H1 (cell line): ENCODE measurements at places on chromosomes 12 and 14. TPM values are rescaled to one million over a fixed set of nuclear protein-coding genes. Genes with fewer than 3 reads are reported as not detected.

DNA sequence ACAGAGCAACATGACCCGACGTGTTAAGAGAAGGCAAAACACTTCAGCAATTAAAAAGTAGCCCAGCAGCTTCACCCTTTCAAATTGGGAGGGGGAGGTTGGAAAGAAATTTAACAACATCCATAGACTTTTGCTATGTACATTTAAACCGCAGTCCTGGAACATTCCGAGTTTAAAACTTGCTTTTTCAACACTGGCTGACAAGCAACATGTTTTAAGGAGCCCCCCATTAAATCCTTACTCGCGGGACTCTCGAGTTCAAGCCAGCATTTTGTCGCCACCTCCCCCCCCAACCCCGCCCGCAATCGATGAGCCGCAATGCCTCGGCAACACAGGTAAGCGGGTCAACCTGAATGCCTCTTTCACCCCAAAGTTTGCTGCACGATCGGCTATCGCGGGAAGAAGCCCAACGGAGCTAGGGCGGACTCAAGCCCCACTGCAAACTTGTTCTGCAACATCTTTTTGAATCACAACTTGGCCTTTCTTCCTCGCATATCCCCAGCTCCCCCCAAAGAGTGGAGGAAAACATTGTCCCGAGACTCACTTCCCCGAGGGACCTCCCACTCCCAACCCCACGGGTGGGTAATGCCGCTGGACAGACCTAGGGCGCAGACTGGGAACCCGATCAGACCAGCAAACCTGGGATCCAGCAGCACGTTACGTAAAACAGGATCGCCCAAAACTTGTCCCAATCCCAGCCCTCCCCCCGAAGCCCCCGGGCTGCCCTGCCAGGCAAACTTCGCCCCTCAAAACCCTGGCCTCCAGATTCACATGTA is 777 bp downstream of the ZFP36L1 start:
- peaks cover 21% of the 10 kb centered on the region for H3K36me3 ChIP-seq
- no peak for DNase-seq
- H3K4me3 ChIP-seq, result peak overlapping the region; percentile 91

SPIC gene
- not detected in 2 replicates for polyA plus RNA-seq

- H3K27me3 ChIP-seq, result no peaks in the 10 kb centered on the region
- H3K4me1 ChIP-seq, result peaks cover 14% of the 10 kb centered on the region
- H3K27ac ChIP-seq, result no peak overlapping the region
- no peak overlapping the region for H3K4me3 ChIP-seq
- no peaks in the 10 kb centered on the region for H3K36me3 ChIP-seq
Measured at GRCh38 chr12:75812271-75813018, 219.1 kb downstream of the PHLDA1 start.

DNA sequence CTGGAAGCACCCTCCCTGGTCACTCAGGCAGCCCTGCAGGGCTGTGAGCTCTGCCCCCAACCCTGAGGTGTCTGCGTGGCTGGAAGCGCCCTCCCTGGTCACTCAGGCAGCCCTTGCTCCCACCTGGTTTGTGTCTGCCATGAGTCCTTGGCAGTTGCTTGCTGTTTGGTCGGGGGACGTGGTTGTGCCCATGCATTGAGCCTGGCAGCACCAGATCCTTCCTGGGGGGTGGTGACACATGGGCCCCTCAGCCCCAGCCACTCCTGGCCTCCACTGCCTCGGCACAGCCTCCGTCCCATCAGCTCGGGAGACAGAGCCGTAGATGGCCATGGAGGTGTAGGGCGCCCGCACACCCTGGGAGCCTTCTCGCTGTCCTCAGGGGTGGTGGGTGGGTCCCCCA is 19.6 kb downstream of the MTA1 start:
- no peaks in the 10 kb centered on the region for H3K27me3 ChIP-seq
- peaks cover 3% of the 10 kb centered on the region; the same call in 1 of the 2 replicates for H3K4me1 ChIP-seq
- DNase-seq, result no peak
- no peak overlapping the region for H3K4me3 ChIP-seq

DNA sequence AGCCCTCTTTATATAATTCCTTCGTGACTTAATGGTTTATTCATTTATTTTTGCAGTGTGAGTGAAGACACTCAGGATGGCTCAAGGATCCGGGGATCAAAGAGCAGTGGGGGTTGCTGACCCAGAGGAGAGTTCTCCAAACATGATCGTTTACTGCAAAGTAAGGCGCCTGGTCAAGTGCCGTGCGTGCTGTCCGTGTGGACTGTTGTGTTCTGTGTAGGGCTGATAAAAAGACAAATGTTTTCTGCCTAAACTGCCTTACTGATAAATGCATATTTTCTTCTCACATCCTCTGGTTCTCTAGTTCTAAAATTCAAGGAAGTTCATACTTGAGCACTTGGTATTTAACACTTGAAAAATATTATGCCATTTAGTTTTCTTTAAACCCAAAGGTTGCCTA is 32.5 kb downstream of the RGS6 start:
- H3K27me3 ChIP-seq, result peaks cover 2% of the 10 kb centered on the region
- no peak overlapping the region for H3K4me3 ChIP-seq
- H3K27ac ChIP-seq, result no peak overlapping the region
- no peaks in the 10 kb centered on the region for H3K36me3 ChIP-seq

GPR65 gene
- polyA plus RNA-seq, result not detected in 2 replicates

DNA sequence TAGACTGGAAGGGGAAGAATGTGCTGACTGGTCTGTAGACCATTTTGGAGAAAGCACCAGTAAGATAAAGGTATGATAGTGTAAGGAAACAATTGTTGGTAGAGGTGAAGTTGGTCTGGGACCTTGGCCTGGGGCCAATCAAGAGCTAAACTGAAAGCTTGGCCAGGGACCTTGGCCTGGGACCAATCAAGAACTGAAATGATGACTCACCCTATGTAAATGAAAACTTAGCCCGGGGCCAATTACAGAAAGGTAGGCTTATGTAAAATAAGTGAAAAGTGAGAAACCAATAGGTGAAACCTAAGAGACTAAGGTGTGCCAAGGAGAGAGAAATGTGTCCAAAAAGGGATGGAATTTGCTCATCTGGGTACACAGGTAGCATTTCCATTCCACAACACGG is 776.0 kb downstream of the C12orf50 start:
- H3K27me3 ChIP-seq, result no peaks in the 10 kb centered on the region
- no peak overlapping the region for H3K4me3 ChIP-seq

DNA sequence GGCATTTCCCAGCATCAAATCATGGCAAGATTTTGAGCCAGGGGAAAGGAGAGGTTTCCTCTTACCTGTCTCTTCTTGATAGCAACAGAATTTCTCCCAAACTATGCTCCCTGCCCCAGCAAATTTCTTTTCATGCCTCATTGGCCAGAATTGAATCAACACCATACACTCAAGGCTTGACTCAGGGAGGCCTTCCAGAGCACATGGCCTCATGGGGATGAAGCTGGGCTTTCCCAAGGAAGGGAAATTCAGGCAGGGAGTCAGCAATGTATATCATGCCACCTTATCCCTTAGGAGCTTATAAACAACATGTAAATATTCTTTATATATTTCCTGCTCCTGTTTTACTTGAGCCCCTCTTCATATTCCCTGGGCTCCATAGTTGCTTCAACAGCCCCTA is 62.1 kb downstream of the ARF6 start:
- no peak overlapping the region for H3K4me3 ChIP-seq
- H3K36me3 ChIP-seq, result no peaks in the 10 kb centered on the region
- DNase-seq, result no peak
- no peak overlapping the region for H3K27ac ChIP-seq
- no peaks in the 10 kb centered on the region for H3K4me1 ChIP-seq

DNA sequence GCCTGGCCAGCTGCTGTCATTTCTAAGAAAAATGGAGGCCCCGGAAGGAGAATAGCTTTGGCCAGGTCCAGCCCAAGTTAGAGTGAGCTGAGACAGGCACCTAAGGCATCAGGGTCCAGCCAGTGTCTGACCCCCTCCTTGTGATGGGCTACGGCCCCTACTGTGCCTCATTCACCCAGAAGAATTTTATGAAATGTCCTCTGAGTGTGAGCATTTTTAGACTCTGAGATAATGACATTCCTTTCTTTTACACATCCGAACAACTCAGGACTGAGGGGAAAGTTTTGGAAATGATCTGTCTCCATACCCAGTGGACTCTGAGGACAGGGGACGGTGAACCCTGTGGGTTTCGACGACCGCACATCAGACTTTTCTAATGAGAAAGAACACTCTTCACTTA is 50.4 kb downstream of the SLC24A4 start:
- DNase-seq, result no peak
- H3K4me3 ChIP-seq, result no peak overlapping the region
- H3K36me3 ChIP-seq, result no peaks in the 10 kb centered on the region
- H3K27ac ChIP-seq, result no peak overlapping the region
- no peaks in the 10 kb centered on the region for H3K4me1 ChIP-seq

- no peak for DNase-seq
- H3K27ac ChIP-seq, result no peak overlapping the region
- H3K4me1 ChIP-seq, result no peaks in the 10 kb centered on the region
- no peaks in the 10 kb centered on the region for H3K36me3 ChIP-seq
- no peak overlapping the region for H3K4me3 ChIP-seq
Measured at GRCh38 chr12:49684310-49684854, 22.8 kb downstream of the FMNL3 start.

DNA sequence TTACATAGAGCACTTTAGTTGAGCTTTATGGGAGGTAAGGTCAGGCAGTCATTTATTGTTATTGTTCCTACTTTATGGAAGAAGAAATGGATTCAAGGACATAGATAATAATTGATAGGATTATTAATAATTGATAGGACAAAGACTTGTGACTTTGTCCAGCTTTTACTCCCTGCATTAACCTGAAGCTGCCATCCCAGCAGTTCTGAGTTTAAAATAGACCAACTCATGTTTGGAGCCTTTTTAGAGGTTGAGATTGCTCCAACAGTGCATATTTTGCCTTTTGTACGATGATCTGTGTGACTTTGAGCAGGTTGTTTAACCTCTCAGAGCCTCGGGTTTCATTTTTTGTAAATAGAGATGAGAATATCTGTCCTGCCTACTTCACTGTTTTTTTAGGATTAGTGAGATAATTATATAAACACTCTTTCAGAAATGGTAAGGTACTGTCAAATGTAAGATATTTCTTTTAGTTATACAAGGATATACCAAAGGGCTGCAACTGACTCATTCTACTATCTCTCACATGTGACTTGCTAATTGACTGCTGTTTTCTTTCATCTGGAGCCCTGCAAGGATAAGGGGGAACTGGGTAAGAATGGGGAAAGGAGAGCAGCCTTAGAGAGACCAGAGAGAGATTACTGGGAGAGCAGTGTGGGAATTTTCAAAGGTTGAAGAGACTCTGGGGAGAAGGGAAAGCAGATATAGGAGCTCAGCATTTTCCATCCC is 15.3 kb downstream of the WDR20 start:
- no peak overlapping the region for H3K4me3 ChIP-seq
- H3K27ac ChIP-seq, result no peak overlapping the region
- H3K36me3 ChIP-seq, result no peaks in the 10 kb centered on the region
- 0 out of 2 replicates have a peak, but pooled peaks cover 3% of the 10 kb centered on the region for H3K4me1 ChIP-seq

ORMDL2 gene
- polyA plus RNA-seq, result 50.4 and 65.6 TPM in 2 replicates

DNA sequence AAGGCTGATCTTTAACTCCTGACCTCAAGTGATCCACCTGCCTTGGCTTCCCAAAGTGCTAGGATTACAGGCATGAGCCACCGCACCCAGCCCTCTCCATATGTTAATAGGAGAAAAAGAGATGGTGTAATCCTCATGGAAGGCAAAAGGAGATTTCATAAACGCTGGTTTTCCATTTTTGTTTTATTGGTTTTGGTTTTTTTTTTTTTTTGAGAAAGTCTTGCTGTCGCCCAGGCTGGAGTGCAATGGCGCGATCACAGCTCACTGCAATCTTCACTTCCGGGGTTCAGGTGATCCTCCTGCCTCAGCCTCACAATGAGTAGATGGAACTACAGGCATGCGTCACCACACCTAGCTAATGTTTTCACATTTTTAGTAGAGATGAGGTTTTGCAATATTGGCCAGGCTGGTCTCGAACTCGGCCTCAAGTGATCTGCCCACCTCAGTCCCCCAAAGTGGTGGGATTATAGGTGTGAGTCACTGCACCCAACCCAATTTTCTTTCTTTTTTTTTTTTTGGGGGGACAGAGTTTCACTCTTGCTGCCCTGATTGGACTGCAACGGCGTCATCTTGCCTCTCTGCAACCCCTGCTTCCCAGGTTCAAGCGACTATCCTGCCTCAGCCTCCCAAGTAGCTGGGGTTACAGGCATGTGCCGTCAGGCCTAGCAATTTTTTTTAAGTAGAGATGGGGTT is 8.1 kb downstream of the PTGES3 start:
- no peak overlapping the region for H3K4me3 ChIP-seq
- no peak for DNase-seq
- no peaks in the 10 kb centered on the region for H3K4me1 ChIP-seq
- H3K27ac ChIP-seq, result no peak overlapping the region
- H3K27me3 ChIP-seq, result no peaks in the 10 kb centered on the region

- H3K4me1 ChIP-seq, result no peaks in the 10 kb centered on the region; the same call in 1 of the 2 replicates
- H3K27me3 ChIP-seq, result no peaks in the 10 kb centered on the region
- H3K27ac ChIP-seq, result no peak overlapping the region
- no peak overlapping the region for H3K4me3 ChIP-seq
Measured at GRCh38 chr14:59305231-59305630, 116.8 kb downstream of the DAAM1 start.

NGB gene
- polyA plus RNA-seq, result 0.60 and 0.78 TPM in 2 replicates

- H3K4me3 ChIP-seq, result no peak overlapping the region
- H3K36me3 ChIP-seq, result no peaks in the 10 kb centered on the region
- no peaks in the 10 kb centered on the region for H3K27me3 ChIP-seq
- DNase-seq, result no peak
- H3K4me1 ChIP-seq, result peaks cover 11% of the 10 kb centered on the region
Measured at GRCh38 chr14:77316872-77317301, 3.8 kb downstream of the POMT2 start.

MTERF2 gene
- 2.6 and 2.8 TPM in 2 replicates for polyA plus RNA-seq

ERP27 gene
- polyA plus RNA-seq, result not detected in 2 replicates

DNA sequence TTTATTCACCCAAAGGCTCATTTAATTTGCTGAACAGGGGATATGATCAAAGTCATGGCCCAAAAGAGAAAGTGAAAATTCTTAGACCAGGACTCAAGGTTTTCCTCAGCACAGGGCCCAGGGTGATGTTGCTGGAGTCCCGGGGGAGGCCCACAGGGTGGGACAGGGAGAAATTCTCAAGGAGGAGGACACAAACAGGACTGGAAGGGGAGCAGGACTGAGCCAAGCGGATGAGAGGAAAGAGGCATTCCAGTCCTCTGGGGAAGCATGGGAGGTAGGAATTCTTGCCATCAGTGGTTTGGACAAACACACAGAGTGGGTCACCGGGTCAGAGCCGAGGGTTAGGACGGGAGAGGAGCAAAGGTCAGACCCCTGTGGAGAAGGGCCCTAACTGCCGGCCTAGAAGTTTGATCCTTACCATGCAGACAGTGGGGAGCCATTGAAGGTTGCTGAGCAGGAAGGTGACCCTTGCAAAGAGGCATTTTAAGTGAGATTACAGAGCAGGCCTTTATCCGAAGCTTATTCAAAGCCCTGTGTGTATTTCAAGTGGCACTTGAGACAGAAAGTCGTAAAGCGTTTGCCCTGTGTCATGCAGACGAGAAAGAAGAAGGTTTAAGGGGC is 68.4 kb upstream of the PTGR2 start:
- no peak overlapping the region for H3K27ac ChIP-seq
- H3K36me3 ChIP-seq, result no peaks in the 10 kb centered on the region
- peaks cover 7% of the 10 kb centered on the region; the same call in 1 of the 2 replicates for H3K4me1 ChIP-seq
- peaks cover 57% of the 10 kb centered on the region for H3K27me3 ChIP-seq
- no peak overlapping the region for H3K4me3 ChIP-seq
- no peak for DNase-seq

GRCh38 chr12:1890119-1890703 is 28.2 kb downstream of the CACNA2D4 start:
- no peaks in the 10 kb centered on the region for H3K27me3 ChIP-seq
- DNase-seq, result peak; percentile 33
- H3K4me1 ChIP-seq, result no peaks in the 10 kb centered on the region
- H3K4me3 ChIP-seq, result no peak overlapping the region
- no peak overlapping the region for H3K27ac ChIP-seq
- no peaks in the 10 kb centered on the region for H3K36me3 ChIP-seq

BIN2 gene
- 0.05 TPM in 1 of 2 replicates, not detected in the other for polyA plus RNA-seq

GARIN6 gene
- polyA plus RNA-seq, result not detected in 2 replicates

GRCh38 chr14:86013641-86014040 is 483.7 kb downstream of the FLRT2 start:
- H3K27ac ChIP-seq, result no peak overlapping the region
- DNase-seq, result no peak
- peaks cover 2% of the 10 kb centered on the region; the same call in 1 of the 2 replicates for H3K4me1 ChIP-seq
- no peaks in the 10 kb centered on the region for H3K27me3 ChIP-seq
